ENCODE measurements at places on chromosomes 1 and 21.

DNA sequence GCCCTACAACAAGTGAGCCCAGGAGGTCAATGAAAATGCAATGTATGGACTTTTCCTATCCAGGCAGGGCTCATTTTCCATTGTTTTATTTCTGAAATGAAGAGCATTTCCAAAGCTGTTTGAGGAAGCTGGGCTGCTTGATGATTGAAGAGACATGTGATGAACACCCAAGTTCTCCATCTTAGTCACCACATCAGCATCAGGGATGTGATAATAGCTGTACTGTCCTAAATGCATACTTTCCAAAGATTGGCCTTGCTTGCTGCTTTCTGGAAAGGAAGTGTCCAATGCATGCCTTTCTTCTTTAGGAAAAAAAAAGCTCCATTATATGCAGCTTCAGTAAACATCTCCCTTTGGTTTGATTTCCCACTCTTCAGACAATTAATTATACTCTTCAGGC is 425.9 kb upstream of the RUNX1 start:
- DNase-seq, result no peak

DNA sequence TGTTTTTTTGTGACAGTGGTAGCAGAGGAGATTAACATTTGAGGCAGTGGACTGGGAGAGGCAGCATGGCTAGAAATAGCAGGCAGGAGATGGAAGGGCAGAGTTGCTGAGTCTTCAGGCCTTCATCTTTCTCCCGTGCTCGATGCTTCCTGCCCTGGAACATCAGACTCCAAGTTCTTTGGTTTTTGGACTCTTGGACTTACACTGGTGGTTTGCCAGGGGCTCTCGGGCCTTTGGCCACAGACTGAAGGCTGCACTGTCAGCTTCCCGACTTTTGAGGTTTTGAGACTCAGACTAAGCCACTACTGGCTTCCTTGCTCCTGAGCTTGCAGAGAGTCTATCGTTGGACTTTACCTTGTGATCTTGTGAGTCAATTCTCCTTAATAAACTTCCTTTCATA is 24.2 kb upstream of the LEFTY2 start:
- DNase-seq, result no peak

GRCh38 chr1:196890668-196891067 is 2.8 kb downstream of the CFHR4 start:
- DNase-seq, result no peak

- no peak for DNase-seq
Observed at GRCh38 chr1:242139442-242139841, 140.5 kb upstream of the MAP1LC3C start.

GRCh38 chr1:77664939-77665516 is 17.4 kb downstream of the ZZZ3 start:
- DNase-seq, result no peak

GRCh38 chr1:228274452-228275178 is 66.8 kb downstream of the OBSCN start:
- no peak for DNase-seq

GRCh38 chr1:66290761-66291530 is 243.0 kb upstream of the SGIP1 start:
- no peak for DNase-seq

GRCh38 chr21:45335151-45335760 is 47.6 kb upstream of the POFUT2 start:
- no peak for DNase-seq

DNA sequence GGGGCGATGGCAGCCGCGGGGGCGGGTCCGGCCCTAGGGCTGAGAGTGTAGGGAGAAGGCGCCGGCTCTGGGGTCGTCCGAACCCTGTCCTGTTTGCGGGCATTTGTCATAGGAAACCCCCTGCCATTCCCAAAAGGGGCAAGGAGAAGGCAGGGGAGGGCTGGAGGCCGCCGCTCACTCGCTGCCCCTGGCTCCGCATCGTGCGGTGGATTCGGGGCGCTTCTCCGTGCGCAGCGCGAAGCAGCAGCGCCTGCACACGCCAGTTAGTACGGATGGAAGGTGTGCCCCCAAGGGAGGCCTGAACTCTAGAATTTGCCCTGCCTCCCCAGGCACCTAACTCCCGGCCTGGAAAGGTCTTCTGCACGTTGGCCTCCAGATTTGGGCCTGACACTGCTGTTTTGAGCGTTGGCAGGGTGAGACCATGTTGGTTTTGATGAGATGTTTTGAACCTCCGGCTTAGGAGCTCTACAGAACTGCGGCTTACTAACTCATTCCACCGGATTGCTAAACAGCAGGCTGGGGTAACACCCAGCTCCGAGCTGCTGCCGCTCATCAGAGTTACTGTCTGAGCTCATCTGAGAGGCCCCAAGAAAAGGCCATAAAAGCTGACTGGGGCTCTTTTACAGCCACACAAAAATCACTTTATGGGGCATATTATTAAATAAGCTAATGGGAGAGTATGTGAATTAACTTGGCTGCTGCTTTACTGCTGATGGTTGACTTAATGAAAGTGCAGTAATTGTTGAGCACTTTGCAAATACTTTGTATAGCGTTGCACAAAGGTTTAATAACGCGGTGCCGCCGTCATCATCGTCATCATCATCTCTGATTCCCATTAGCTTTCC is 987 bp downstream of the GPR137B start:
- DNase-seq, result no peak

GRCh38 chr1:47731730-47732129 is 265.5 kb downstream of the TRABD2B start:
- no peak for DNase-seq
